Upper lobe of left lung (tissue), 6 donors: ENCODE measurements at places on chromosomes 12 and 14. TPM values are rescaled to one million over a fixed set of nuclear protein-coding genes. Genes with fewer than 3 reads are reported as not detected.

The LTB4R2 gene
- total RNA-seq, result 6.2 TPM

The ITGA5 gene
- total RNA-seq, result 146 TPM

DNA sequence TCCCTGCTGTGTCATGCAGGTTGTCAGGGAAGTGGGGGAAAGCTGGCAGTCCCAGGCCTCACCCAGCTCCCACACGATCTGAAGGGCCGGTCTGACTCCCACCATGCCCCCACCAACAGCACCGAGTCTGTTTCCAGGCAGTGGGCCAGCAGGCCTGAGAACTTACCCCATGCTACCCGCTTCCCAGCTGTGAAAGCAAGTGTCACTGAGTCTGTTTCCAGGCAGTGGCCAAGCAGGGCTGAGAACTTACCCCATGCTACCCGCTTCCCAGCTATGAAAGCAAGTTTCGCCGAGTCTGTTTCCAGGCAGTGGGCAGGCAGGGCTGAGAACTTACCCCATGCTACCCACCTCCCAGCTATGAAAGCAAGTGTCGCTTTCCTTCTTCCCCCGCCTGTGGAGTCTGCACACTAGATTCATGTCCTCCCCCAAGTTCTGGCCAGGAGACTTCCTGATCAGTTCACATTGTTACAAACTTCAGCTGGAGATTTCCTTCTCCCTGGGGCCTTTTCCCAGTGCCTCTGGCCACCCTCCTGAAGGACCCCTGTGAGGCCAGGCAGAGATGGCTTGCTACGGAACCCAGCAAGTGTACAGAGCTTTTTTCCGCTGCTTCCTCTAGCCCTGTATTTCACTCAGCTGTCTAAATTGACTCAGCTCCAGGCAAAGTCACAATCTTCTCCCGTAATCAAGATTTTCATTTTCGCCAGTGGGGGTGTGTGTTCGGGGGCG is 435.4 kb downstream of the TMTC2 start:
- H3K4me1 ChIP-seq, result no peaks in the 10 kb centered on the region
- no peaks in the 10 kb centered on the region for H3K36me3 ChIP-seq
- H3K27me3 ChIP-seq, result no peaks in the 10 kb centered on the region
- H3K27ac ChIP-seq, result no peak overlapping the region
- H3K4me3 ChIP-seq, result no peak overlapping the region
- no peak for DNase-seq

- H3K27me3 ChIP-seq, result no peaks in the 10 kb centered on the region
- no peaks in the 10 kb centered on the region for H3K36me3 ChIP-seq
- no peak overlapping the region for H3K27ac ChIP-seq
- peaks cover 6% of the 10 kb centered on the region for H3K4me1 ChIP-seq
Observed at GRCh38 chr14:59695198-59695597, 118.6 kb upstream of the CCDC175 start.

DNA sequence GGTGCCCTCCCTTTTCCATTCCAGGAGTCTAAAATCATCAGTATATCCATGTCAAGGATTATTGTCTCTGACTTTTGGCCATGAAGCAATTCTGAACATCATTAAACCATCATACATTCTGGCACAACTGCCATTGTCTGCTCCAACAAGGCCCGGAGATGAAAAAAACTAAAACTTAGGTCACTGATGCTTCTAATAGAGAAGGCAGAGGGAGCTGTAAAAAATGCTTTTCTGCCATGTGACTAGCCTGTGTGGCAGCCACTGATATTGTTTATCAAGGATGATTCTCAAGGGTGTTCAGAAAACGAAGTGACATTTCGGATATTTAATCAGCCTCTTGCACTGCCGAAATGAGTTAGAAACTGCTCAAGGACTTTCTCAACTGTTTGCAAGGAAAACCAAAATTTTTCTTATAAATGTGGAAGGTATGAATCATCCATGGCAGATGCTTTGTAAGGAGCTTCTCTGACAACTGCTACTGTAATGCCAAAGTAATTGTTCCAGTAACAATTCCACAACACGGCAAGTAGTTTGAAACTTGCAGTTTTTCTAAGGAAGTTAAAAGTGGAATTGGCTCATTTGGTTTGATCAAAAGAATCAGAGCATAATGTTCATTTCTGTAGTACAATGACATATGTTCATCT is 1076.5 kb upstream of the FLRT2 start:
- no peaks in the 10 kb centered on the region for H3K36me3 ChIP-seq
- no peaks in the 10 kb centered on the region for H3K27me3 ChIP-seq
- no peak overlapping the region for H3K4me3 ChIP-seq
- H3K27ac ChIP-seq, result no peak overlapping the region
- H3K4me1 ChIP-seq, result no peaks in the 10 kb centered on the region

DNA sequence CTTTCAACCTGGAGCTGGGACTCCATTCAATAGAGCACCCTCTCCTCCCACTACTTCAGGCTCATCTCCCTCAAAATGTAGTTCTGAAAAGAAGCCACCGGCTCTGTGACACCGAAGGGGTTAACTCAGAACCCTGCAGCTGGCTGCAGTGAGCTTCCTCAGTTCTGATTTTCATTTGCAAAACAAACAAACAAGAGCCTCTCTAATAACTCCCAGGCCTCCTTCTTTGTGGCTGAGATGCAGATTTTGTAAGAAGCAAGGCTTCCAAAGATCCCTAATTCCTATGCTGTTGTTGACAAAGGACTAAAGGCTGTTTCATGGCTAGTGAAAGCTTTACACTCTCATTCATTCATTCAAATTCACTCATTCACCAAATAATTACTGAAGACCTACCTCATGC is 333.4 kb upstream of the TBX3 start:
- no peaks in the 10 kb centered on the region for H3K36me3 ChIP-seq
- H3K27me3 ChIP-seq, result no peaks in the 10 kb centered on the region
- no peaks in the 10 kb centered on the region for H3K4me1 ChIP-seq
- no peak for DNase-seq
- no peak overlapping the region for H3K27ac ChIP-seq

DNA sequence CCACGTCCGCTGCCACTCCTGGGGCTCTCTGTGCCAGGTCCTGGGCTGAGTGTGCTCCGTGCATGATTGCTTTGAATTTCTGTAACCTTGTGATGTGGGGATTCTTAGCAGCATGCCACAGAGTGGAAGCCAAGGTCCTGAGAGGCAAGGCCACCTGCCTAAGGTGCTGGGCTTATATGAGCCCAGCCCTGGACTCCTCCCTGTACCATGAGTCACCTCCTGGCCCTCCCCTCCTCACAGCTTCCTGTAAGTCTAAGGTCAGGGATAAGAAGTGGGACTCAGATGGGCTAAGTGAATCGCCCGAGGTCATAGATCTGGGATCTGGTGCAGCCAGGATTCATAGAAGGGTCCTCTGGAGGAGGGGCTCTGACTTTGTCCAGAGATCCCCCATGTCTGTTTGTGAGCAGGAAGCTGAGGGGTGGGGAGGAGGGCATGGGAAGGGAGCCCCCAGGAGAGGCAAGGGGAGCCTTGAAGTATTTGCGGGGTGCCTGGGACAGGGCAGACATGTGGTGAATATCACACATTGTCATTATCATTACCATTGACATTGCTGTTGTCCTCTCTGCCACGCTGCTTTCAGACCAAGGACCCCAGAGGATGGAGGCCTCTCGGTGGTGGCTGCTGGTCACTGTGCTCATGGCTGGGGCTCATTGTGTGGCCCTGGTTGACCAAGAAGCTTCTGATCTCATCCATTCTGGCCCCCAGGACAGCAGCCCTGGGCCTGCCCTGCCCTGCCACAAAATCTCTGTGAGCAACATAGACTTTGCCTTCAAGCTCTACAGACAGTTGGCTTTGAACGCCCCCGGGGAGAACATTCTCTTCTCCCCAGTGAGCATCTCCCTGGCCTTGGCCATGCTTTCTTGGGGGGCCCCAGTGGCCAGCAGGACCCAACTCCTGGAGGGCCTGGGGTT is 28.8 kb downstream of the SERPINA3 start:
- no peak overlapping the region for H3K27ac ChIP-seq
- H3K4me3 ChIP-seq, result no peak overlapping the region
- H3K36me3 ChIP-seq, result no peaks in the 10 kb centered on the region
- no peaks in the 10 kb centered on the region for H3K4me1 ChIP-seq
- no peak for DNase-seq

DNA sequence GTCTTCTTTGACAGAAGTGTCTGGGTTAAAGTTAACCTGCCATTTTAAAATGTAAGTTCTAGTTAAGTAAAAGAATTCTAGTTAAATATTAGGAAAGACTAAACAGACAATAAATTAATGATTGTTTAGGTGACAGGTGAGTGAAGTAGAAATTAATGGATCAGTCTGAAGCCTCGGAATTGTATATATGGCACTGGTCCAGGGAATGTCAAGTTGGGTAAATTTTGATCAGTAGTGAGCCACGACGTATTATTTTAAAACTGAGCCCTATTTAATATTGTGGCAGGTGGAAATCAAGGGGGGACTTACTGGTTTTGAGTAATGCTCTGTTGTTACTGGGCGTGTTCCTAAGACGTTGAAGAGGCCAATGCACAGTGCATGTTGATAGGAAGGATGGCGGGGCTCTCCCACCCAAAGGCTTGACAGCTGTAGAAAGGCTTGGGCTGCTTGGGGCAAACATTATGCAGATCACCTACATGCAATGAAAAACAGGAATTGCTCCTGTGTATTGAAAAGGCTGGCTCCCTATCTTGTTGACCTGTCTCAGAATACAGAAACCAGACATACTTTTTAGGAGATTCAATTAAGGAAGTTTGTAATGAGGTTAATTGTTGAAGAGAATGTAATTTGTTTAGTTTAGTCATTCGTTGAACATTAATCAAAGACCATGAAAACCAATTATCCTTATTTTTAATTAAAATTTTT is 5.9 kb upstream of the PPFIBP1 start:
- DNase-seq, result no peak
- H3K4me1 ChIP-seq, result peaks cover 24% of the 10 kb centered on the region
- H3K27ac ChIP-seq, result no peak overlapping the region
- no peaks in the 10 kb centered on the region for H3K27me3 ChIP-seq
- H3K4me3 ChIP-seq, result no peak overlapping the region
- H3K36me3 ChIP-seq, result no peaks in the 10 kb centered on the region
